CD4-positive, alpha-beta T cell treated with Interleukin-4 for 1 hour (primary cell): ENCODE measurements at places on chromosomes 5 and 9.

DNA sequence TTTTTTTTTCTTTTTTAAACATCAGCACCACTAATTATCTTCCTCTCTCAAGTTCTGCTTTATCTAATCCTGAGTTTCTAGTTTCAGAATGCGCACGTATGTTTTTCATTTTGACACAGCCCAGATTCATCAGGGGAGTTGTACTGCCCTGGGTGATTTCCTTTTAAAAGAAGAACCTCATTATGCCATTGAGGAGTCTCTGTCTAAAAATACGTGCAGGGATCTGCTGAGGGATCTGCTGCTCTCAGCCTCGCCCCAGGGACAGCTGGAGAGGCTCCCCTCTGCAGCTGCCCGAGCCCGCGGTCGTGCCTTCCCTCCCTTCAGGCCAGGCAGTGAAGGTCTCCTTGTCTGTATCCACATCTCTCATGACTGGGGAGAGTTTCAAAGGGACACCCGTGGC, 273.1 kb downstream of the ARHGEF28 start:
- no peak for DNase-seq

DNA sequence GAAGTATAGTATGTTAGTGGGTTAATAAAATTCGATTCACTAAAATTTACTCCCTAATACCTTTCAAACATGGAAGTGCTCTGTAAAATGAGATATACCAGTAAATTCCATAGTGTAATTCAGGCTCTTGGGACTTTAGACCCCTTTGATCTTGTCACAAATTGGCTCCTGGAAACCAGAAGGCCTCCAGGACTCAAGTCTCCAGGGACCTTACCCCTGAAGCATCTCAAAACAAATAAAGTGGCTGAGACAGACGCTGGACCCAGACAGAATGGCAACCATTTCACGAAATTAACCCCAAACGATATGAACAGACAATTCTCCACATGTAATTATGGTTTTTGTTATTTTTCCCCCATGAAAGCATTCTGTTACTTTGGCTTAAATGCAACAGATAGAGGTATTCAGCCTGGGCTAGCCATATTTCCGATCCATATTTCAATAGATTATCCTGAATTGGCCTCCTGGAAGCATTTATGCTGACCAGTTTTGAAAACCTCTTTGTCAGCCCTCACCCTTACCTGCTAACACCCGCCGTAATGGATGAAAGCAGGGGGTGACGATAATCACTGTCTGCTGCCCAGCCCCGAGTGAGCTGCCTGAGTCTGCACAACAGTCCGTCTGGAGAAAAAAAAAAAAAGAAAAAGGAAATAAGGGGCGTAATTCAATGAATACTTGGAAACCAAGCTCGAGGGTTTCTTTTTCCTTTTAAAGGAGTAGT, 34.1 kb upstream of the EFNA5 start:
- DNase-seq: no peak

DNA sequence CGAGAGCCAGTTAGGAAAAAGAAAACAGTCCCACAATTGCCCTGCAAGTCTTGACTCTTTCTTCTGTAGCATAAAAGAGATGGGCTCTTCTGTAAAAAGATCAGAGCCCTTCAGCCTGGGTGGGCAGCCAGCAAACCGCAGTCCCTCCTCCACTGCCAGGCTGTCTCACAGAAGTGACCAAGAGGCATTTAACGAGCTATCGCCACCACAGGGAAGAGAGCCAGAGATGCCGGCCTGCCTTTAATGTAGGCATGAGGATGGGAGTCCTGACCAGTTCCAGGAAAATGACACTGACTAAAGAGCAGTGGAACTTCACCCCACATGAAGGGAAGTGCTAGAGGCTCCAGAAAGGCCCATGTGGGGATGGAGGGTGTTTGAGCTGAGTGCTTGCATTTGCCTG, 264.6 kb downstream of the NDUFS4 start:
- DNase-seq: no peak

DNA sequence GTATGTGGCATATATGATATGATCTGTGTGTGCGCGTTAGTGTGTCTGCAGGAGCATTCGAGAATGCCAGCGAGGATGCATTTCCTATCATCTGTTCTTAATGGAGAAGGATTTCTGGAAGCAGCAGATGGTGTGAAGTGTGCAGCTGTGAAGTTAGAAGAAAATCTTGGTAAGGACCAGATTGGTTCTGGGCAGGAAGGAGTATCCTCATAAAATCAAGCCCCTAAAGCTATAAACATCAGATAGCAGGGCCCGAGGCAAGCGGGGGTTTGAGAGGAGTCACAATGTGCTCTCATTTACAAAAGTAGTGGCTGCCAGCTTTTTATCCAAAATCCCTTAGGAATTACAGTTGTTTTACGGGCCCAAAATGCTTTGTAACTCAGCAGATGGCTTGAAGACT, 40.0 kb downstream of the DAPK1 start:
- no peak for DNase-seq

GRCh38 chr5:170554521-170555267, 50.9 kb downstream of the KCNIP1 start:
- DNase-seq: no peak

- peak; percentile 30 for DNase-seq
Observed at GRCh38 chr9:131045300-131046092, 36.5 kb downstream of the LAMC3 start.

DNA sequence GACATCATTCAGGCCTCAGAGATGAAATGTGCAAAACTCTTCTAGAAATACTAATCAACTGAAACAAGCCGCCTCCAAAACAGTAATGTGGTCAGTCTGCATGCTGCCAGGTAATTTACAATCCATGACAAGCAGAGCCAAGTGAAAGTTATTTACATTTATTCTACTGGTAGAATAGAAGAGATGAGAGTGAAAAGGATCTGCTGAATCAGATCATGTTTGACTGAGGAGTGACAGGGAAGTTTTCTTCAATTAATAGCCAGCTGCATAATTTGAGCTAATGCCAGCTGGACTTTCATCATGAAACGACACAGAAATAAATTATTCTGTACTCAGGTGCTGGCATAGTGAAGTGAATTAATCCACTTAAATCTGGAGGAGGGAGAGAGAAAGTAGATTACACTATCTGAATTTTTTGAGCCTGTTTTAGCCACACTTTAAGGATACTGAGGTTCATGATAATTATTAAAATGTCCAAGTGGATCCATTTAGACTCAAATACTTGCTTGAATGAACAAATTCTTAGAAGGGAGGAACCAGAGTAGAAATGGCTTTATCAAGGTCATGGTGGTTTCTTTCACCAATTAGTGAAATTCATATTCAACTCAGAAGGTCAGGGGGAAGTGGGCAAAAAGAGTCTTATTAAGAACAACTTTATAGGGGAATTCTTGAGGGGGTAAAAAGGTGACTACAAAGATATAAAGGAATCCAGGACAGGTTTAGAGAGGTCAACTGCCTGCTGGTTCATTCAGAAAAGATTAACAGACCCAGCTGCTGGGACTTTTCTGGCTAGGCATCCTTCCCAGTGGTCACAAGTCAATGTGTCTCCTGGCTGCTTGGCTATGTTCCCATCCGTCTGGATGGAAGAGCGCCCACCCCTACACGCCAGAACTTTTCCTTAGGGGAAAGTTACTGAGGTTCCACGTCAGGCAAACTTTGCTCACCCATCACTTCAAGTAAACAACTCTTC, 350.4 kb downstream of the PDE4D start:
- DNase-seq: no peak

- no peak for DNase-seq
Observed at GRCh38 chr5:98570661-98571191, 202.7 kb upstream of the RGMB start.

- no peak for DNase-seq
Observed at GRCh38 chr5:38509185-38509584, 47.3 kb downstream of the LIFR start.

DNA sequence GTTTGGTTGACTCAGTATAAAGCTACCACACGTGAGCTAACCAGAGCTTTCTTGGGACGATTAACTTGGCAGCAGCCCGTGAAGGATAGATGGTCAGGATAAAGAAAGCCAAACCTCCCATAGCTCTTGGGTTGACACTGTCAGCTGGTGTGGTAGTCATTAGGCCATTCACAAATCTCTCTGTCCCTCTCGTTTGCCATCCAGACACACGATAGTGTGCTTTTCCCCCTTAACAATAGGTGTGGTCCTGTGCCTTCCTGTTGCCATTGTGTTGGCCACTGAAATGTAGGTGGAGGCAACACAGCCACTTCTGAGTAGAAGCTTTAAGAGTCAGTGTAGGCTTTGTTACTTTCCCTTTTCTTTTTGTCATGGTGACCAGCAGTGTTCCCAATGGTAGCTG, 11.7 kb downstream of the OR13J1 start:
- DNase-seq: no peak
